ENCODE measurements at places on chromosomes 12 and 14. TPM values are rescaled to one million over a fixed set of nuclear protein-coding genes. Genes with fewer than 3 reads are reported as not detected.
A peak's percentile ranks its signal among the peaks of the same experiment; 100 is the strongest.

GRCh38 chr14:101584055-101584859 is 23.0 kb downstream of the DIO3 start:
- H3K36me3 ChIP-seq: no peaks in the 10 kb centered on the region
- H3K27me3 ChIP-seq: no peaks in the 10 kb centered on the region
- H3K4me1 ChIP-seq: no peaks in the 10 kb centered on the region

- DNase-seq: no peak
- no peak overlapping the region for H3K4me3 ChIP-seq
- no peaks in the 10 kb centered on the region for H3K36me3 ChIP-seq
- H3K4me1 ChIP-seq: no peaks in the 10 kb centered on the region
- H3K27me3 ChIP-seq: peaks cover 77% of the 10 kb centered on the region
- no peak overlapping the region for H3K27ac ChIP-seq
These were observed 150.6 kb downstream of the BCL11B start for GRCh38 chr14:99121319-99121875.

The SDS gene
- 0.08 TPM for polyA plus RNA-seq

- peaks cover 13% of the 10 kb centered on the region for H3K36me3 ChIP-seq
- H3K4me3 ChIP-seq: no peak overlapping the region
- no peaks in the 10 kb centered on the region for H3K4me1 ChIP-seq
- no peak for DNase-seq
These were observed 116.8 kb downstream of the RIN3 start for GRCh38 chr14:92630367-92630766.

- H3K27ac ChIP-seq: no peak overlapping the region
- H3K4me1 ChIP-seq: peaks cover 12% of the 10 kb centered on the region
- H3K4me3 ChIP-seq: no peak overlapping the region
- no peaks in the 10 kb centered on the region for H3K36me3 ChIP-seq
- DNase-seq: no peak
- H3K27me3 ChIP-seq: no peaks in the 10 kb centered on the region
These were observed 82.6 kb downstream of the VWF start for GRCh38 chr12:6041891-6042290.

DNA sequence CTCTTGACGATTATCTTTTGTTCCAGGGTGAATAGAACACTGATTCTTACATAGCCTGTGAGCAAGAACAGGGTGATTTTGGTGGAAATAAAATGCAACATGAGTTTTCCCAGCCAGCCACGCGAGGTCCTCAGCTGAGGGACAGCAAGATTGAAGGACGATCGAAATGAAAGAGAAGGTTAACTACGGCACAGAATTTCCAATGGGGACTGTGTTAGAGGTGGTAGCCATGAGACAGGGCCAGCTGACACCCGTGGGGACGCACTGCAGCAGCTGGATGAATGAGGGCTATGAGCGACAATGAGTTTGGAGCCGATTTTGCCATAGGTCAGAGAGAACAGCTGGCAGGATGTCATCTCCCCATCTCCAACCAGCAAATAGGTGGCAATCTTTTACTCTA is 243.4 kb upstream of the PELI2 start:
- H3K27me3 ChIP-seq: peaks cover 54% of the 10 kb centered on the region
- DNase-seq: no peak
- no peak overlapping the region for H3K27ac ChIP-seq
- no peaks in the 10 kb centered on the region for H3K36me3 ChIP-seq

The MNAT1 gene
- 46.7 TPM for polyA plus RNA-seq

DNA sequence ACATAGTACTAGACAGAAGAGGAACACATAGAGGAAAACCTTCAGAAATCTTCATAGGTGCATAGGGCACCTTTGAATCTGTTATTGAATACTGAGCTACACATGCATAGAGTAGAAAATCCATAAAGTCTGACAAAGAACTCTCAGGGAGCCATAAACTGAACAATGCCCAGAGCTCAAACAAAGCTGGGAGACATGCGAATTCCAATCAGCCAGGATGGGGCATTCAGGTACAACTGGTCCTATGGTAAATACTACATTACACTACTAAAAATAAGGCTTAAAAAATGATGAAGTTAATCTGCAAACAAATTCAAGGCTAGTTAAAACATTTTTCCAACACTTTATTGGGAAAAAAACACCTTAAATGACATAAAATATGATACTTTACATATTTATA is 259.7 kb downstream of the DIO2 start:
- H3K27me3 ChIP-seq: no peaks in the 10 kb centered on the region
- no peaks in the 10 kb centered on the region for H3K36me3 ChIP-seq
- no peak overlapping the region for H3K27ac ChIP-seq
- H3K4me1 ChIP-seq: no peaks in the 10 kb centered on the region

The TRHDE gene
- 1.1 TPM for polyA plus RNA-seq

The GOLGA5 gene
- 29.1 TPM for polyA plus RNA-seq

GRCh38 chr12:131210506-131211339 is 257.0 kb downstream of the ADGRD1 start:
- no peaks in the 10 kb centered on the region for H3K36me3 ChIP-seq
- no peaks in the 10 kb centered on the region for H3K27me3 ChIP-seq
- no peak overlapping the region for H3K27ac ChIP-seq
- no peak overlapping the region for H3K4me3 ChIP-seq

GRCh38 chr12:123391546-123392343 is 7.8 kb downstream of the KMT5A start:
- H3K27me3 ChIP-seq: no peaks in the 10 kb centered on the region
- peaks cover 17% of the 10 kb centered on the region for H3K4me1 ChIP-seq
- H3K36me3 ChIP-seq: peaks cover 52% of the 10 kb centered on the region

DNA sequence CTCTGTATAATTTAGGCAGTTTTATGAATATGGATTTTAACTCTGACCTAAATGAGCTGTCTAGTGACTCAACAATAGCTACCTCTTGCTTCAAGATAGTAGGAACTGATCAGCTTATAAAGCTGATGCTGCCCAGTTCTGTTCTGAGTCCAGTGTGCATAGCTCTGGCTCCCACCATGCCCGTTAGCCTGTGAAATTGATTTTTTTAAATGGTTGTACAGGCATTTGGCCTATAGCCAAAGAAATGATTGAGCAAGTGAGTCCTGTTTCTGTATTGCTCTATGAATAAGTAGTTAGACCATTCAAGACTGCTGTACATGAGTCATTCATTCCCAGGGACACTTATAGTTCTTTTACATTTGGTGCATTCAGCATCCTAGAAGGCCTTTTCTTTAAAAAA is 36.4 kb downstream of the SAMD4A start:
- H3K4me1 ChIP-seq: peaks cover 13% of the 10 kb centered on the region
- H3K27ac ChIP-seq: no peak overlapping the region
- DNase-seq: no peak
- H3K4me3 ChIP-seq: no peak overlapping the region
- no peaks in the 10 kb centered on the region for H3K27me3 ChIP-seq
- no peaks in the 10 kb centered on the region for H3K36me3 ChIP-seq

DNA sequence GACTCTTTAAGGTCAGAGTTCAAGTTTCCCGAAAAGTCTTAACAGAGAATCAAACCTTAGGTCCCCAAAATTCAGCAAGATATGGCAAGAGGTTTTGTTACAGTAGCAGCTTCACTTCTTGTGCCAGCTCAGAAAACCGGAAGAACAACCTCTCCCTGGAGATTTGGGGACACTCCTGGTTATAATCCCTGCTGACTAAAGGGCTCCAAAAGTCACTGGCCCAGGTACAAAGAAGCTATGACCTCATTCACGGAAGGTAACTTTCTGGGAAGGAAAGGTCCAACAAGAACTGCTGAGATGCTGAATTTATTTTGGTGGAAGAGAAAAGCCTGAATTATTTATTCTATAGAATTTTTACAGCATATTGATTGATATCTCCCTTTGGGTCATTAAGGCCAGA is 55.6 kb upstream of the DIO2 start:
- H3K27ac ChIP-seq: no peak overlapping the region
- no peak for DNase-seq
- H3K4me1 ChIP-seq: no peaks in the 10 kb centered on the region
- no peaks in the 10 kb centered on the region for H3K36me3 ChIP-seq
- no peak overlapping the region for H3K4me3 ChIP-seq
- H3K27me3 ChIP-seq: no peaks in the 10 kb centered on the region

GRCh38 chr12:46487567-46488131 is 115.1 kb upstream of the SLC38A2 start:
- H3K36me3 ChIP-seq: no peaks in the 10 kb centered on the region
- H3K27ac ChIP-seq: no peak overlapping the region
- H3K4me1 ChIP-seq: peaks cover 2% of the 10 kb centered on the region
- no peak overlapping the region for H3K4me3 ChIP-seq

GRCh38 chr12:4820971-4821370 is 88.7 kb upstream of the KCNA1 start:
- H3K36me3 ChIP-seq: no peaks in the 10 kb centered on the region
- no peak overlapping the region for H3K27ac ChIP-seq
- DNase-seq: no peak
- no peaks in the 10 kb centered on the region for H3K4me1 ChIP-seq
- H3K27me3 ChIP-seq: peaks cover 37% of the 10 kb centered on the region
- H3K4me3 ChIP-seq: no peak overlapping the region

The CDH24 gene
- 36.7 TPM for polyA plus RNA-seq

The OR4N2 gene
- not detected for polyA plus RNA-seq

GRCh38 chr12:56948881-56949280 is 8.5 kb downstream of the RDH16 start:
- H3K36me3 ChIP-seq: no peaks in the 10 kb centered on the region
- H3K4me1 ChIP-seq: no peaks in the 10 kb centered on the region
- DNase-seq: no peak

The FOXM1 gene
- polyA plus RNA-seq: 29.9 TPM

The DEPDC4 gene
- polyA plus RNA-seq: 0.76 TPM

The RTN1 gene
- polyA plus RNA-seq: 1.6 TPM

GRCh38 chr14:81940651-81941050 is 407.0 kb upstream of the SEL1L start:
- no peaks in the 10 kb centered on the region for H3K36me3 ChIP-seq
- no peak overlapping the region for H3K27ac ChIP-seq
- H3K27me3 ChIP-seq: no peaks in the 10 kb centered on the region
- no peak overlapping the region for H3K4me3 ChIP-seq
- DNase-seq: no peak

DNA sequence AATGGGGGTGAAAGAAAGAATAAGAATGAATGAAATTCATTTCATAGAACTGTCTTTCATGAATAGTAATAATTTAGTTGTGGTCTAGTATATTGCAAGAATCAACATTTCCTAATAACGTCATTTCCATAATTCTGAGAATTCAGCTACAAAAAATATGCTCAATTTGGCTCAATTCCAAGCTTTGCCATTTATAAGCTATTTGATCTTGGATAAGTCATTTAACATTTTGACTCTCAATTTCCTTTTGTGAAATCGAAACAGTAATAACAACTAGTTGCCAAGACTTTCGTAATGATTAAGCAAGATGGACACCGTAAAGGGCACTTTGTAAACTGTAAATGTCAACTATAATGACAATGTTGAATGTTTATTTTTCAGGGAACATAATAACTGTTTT is 18.1 kb downstream of the NOS1 start:
- no peak for DNase-seq
- H3K4me1 ChIP-seq: no peaks in the 10 kb centered on the region
- no peaks in the 10 kb centered on the region for H3K27me3 ChIP-seq
- H3K4me3 ChIP-seq: no peak overlapping the region
- no peaks in the 10 kb centered on the region for H3K36me3 ChIP-seq

DNA sequence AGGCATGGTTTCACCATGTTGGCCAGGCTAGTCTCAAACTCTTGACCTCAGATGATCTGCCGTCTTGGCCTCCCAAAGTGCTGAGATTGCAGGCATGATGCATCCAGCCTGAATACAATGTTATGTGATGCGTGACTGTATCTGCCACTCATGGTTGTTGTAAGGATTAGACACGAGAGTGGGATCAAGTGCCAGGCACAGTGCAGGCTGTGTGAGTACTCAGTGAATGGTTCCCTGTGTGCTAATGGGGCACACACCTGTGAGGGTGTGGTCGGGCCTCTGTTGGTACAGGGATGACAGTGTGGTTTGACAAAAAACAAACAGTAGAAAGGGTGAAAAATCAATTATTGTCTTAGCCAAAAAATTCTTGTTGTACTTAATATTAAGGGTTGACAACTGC is 61.8 kb downstream of the TECPR2 start:
- no peaks in the 10 kb centered on the region for H3K27me3 ChIP-seq
- peaks cover 12% of the 10 kb centered on the region for H3K36me3 ChIP-seq
- no peaks in the 10 kb centered on the region for H3K4me1 ChIP-seq
- H3K4me3 ChIP-seq: no peak overlapping the region

GRCh38 chr12:104291867-104292524 is 11.5 kb upstream of the EID3 start:
- H3K4me1 ChIP-seq: peaks cover 10% of the 10 kb centered on the region
- no peak overlapping the region for H3K27ac ChIP-seq
- peaks cover 44% of the 10 kb centered on the region for H3K36me3 ChIP-seq
- DNase-seq: no peak
- no peak overlapping the region for H3K4me3 ChIP-seq
- no peaks in the 10 kb centered on the region for H3K27me3 ChIP-seq

- no peaks in the 10 kb centered on the region for H3K36me3 ChIP-seq
- DNase-seq: no peak
- H3K4me3 ChIP-seq: no peak overlapping the region
- H3K4me1 ChIP-seq: peaks cover 34% of the 10 kb centered on the region
- H3K27ac ChIP-seq: peak overlapping the region; percentile 85
These were observed 108.7 kb downstream of the BTG1 start for GRCh38 chr12:92036771-92037453.
